Fibroblast of skin of scalp (primary cell): ENCODE measurements at places on chromosomes 12 and 14.

GRCh38 chr12:82756303-82756702 lies 69.6 kb downstream of the TMTC2 start:
- no peak for DNase-seq

GRCh38 chr12:6825398-6826124 lies 2.6 kb upstream of the P3H3 start:
- DNase-seq: peak; percentile 83

DNA sequence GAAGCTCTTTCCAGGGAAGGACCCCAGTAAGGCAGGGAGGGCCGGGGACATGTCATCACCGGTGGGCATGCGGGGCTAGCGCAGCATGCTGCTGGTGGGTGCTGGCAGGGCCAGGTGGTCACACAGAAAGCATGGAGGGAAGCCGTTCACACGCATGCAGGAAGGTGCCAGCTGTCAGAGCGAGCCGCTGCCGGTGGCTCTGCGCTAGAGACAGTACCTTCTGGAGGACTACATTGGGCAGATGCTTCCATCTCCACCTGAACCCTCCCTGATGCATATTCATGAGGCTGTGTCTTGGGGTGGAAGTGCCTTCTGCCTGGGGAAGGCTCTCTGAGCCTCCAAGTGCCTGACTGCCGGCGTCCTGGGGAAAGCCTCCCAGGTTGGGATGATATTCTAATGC lies 203.8 kb downstream of the CALM1 start:
- no peak for DNase-seq

DNA sequence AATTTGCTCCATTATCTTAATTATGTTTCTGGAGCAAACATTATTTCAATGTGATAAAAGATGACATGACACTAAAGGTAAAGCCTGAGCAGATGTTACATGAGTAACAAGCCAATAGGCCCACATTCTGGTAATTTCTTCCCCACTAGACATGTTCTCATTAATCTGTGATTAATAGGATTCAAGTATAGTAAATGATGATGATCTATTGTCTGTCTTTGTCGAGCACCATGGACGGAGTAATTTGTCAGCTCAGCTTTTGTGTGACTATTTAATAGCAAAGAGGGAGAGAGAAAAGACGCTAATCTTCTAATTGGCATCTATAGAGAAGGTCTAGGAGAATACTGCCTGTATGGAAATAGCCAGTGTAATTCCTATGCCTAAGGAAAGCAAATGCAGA lies 62.2 kb upstream of the INSM2 start:
- no peak for DNase-seq
